Stimulated activated CD8-positive, alpha-beta memory T cell treated with anti-CD3 and anti-CD28 coated beads, Interleukin-7, amount 100 ng/mL, for 4 hours (primary cell): ENCODE measurements at places on chromosomes 4 and X.

GRCh38 chrX:37846558-37846933 lies 825 bp downstream of the DYNLT3 start:
- DNase-seq, result no peak

DNA sequence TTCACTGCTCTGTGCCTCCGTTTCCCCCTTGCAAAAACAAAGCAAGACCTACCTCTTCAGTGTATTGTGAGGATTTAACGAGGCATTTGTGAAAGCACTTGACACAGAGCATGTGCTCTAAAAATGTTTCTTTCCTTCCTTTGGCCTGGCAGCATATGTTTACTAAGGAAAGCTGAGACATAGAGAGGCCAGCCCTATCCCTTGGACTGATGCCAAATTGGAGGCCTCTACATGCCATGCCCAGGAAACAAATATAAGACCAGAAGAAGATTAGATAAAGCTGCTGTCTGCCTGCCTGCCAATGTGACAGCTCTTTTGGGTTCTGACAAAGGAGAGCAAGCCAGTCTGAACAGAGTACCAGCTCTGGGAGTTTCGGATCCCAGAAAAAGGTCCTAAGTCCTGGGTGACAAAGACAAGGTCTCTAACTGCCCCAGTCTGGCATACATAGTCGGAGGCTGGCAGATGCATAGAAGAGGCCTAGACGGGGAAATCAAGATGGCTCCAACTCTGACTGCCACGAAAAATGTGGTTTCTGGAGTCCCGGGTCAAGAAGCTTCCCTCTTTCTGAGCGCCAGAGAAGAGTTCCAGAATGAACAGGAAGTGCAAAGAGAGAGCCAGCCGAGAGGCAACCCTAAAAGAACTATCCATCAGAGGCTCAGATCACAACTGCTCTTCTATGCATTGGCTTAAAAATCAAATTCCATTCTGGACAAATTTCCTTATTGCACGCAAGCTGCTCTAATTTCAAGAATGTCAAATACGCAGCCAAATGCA lies 25.8 kb downstream of the OTUD6A start:
- no peak for DNase-seq

- DNase-seq, result no peak
Observed at GRCh38 chr4:101334963-101335572, 12.3 kb downstream of the PPP3CA start.

DNA sequence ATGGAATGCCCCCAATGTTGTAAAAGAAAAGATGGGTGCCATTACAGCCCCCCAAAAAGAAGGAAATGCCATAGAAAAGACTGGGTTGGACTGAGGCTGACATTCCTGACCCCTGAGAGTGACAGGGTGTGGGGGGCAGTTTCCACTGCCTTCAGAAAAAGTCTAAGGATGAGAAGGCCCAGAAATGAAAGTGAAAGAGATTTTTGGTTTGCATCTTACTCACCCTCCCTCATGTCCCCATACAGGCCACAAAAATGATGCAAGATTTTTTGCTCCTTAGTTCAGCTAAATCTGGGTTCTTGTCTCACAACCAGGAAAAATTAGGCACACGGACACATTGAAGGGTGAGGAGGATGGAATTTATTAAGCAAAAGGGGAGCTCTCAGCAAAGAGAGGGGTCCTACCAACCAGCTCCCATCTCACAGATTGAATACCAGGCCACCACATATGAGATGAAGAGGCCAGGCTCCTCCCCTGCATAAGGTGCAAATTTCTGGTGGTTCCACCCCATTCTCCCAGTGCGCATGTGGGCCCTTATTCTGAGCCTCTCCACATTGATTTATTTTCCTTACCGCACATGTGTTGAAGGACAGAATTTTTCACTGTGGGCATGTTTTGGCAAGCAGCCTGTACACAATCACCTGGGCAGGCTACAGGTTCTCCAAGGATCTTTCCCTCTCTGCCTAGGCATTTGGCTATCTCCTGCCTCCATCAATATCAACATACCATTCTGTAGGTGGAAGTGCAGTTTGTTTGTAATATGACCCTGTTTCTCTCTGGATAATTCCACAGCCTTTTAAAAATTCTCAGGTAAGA lies 18.8 kb downstream of the PPP4R3C start:
- DNase-seq, result no peak

- DNase-seq, result no peak
Observed at GRCh38 chr4:55906989-55907388, 41.8 kb upstream of the CEP135 start.

- DNase-seq, result no peak
Observed at GRCh38 chr4:161892951-161893350, 270.8 kb downstream of the FSTL5 start.

DNA sequence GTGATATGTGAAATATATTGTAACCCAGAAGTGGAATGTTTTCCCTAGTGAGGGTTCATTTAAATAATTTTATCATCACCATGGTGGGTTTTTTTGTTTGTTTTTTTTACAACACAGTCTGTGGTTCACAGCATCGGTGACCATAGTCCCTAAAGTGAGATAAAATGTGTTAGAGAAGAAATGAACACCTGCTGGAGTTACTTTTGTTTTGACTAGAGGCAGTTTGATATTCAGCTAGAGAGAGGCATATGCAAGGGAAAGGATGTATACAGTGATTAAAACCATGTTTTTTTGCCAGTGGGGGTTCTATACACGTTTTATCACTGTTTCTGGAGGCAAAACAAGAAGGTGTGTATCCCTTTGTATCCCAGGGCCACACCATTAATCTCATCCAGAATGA lies 541.5 kb downstream of the PCDH7 start:
- DNase-seq, result no peak

DNA sequence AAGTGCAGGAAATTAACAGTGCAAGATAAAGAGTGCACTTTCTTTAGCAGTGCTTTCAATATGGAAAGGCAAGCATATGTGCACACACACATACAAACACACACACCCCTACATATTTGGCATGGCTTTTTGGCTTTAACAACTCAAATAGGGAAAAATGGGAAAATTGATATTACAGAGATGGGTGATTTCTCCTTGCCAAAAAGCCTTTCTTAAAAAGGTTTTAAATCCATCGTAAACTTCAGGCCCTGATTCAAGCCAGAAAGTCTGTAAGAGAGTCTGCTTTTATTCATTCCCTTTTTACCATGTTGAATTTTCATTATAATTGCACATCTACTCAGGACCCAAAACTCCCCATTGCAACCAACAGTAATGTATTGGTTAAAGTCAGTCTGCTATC lies 612.0 kb upstream of the ACTRT1 start:
- no peak for DNase-seq
